ENCODE measurements at places on chromosomes 5 and 9.
A peak's percentile ranks its signal among the peaks of the same experiment; 100 is the strongest.

GRCh38 chr5:177479774-177480173, 6.3 kb upstream of the DBN1 start:
- DNase-seq: no peak

- DNase-seq: no peak
Measured at GRCh38 chr9:115941561-115942315, 211.9 kb upstream of the PAPPA start.

GRCh38 chr9:85521371-85522197, 220.2 kb downstream of the AGTPBP1 start:
- no peak for DNase-seq

DNA sequence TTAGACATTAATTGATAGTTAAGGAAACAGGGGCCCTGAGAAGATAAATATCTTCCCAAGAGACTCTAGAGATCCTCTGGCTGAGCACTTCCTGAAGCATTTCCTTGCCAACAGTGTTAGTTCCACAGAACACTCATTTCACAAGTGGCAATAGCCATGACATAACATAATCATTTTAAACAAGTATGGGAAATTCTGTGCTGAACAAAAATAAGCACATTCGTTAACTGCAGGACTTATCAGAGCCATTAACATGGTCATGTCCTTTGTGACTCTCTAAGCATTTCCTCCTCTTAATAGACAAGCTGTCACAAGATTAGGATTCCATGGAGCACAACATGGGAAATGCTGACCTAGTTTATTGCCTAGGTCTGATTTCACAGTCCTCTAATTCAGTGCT, 184.9 kb downstream of the SNX18 start:
- DNase-seq: no peak

GRCh38 chr5:150376799-150377771, 19.6 kb downstream of the TCOF1 start:
- no peak for DNase-seq

DNA sequence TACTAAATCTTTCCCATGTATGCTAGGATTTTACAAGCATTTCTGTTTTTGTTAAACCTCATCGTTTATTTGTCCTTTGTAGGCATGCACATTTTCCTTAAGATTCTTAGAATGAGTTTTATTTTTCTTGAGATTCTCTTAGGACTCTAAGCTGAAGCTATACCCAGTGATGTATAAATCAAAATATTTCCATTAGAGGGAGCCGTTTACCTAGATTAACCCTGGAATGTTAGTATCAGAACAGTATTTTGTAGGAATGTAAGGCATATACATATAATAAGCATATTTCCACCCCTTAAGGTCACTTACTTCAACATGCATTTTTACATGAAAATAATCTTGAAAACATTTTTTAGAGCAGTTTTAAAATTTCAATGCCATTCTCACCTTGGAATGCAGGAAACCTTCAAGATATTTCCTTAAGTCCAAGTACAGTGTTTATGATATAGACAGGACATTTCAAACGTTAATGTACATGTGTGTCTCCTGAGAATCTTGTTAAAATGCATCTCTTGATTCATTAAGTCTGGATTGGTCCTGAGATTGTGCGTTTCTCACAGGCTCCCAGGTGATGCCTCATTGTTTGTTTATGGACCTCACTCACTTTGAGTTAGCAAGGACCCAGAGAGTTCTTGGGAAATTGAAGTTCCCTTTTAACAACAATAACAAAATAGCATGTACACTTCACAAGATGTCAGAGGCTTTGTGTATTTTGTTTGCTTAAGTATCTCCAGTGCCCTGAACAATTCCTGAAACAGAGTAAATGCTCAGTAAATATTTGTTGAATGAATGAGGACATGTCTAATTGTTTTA, 34.9 kb upstream of the FCHO2 start:
- no peak for DNase-seq

DNA sequence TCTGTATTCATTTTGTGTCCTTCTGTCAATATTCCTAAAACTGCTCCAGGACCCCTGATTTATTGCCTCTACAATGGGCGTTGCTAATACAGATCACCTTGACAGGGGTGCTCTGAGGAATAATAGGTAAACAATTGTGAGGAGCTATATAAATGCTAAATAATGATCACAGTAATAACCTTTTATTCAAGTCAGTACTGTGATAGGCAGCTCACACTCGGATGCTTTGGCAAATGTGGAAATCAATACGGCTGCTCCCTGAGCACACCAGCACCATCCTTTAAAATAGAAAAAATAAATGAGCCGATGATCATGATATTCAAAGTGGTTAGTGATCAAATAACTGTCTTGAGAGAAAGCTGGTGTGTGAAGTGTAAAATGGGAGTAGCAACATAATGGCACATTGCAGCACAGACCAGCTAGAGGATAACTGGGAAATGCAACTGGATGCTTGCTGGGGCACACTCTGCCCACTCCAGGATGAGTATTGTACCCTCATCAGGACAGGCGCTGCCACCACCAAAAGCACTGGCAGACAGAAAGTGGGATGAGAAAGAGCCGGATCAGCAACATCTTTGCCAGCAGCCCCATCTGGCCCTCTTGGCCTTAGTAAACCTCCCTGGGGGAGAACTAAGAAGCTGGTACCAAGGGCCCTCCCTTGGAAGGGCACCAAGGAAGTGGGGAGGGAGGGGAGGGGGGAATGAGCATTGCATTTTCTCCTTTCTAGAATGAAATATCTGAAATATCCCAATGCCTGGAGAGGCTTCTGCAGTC, 69.4 kb upstream of the SPATA31D4 start:
- no peak for DNase-seq

- DNase-seq: no peak
Measured at GRCh38 chr9:133958756-133959155, 33.4 kb downstream of the VAV2 start.

- DNase-seq: no peak
Measured at GRCh38 chr5:73061593-73061992, 58.8 kb upstream of the TMEM171 start.

DNA sequence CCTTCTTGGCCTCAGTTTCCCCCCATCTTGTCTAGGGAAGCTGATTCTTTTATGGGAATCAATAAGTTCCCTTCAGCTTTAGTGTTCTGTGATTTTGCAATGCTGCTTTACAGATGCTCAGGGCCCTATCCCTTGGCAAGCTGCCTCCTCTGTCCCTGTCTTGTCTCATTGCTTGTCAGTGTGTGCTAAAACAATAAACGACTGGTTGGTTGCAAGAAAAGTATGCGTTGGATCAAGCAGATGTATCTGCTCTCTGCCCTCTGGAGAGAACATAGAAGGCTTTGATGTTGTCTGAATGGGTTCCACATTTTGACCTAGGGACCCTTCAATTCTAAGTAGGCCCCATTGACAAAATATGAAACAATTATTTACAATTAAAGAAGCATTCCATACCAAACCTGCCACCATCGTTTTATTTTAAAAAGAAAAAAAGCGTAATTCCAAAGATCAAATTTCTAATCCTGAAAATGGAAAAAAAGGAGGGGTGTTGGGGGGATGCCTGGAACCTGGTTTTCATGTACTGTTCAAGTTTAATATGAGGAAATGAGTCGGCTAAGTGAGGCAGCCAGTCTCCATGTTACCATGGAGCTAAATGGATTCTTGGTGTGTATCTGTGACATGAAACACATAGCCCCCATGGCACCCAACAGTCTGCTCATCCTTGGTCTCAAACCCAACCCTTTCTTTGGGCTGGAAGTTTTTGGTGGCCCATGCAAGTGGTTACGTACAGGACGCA, 31.2 kb upstream of the TARS1 start:
- no peak for DNase-seq

- peak; percentile 51 for DNase-seq
Measured at GRCh38 chr9:137176302-137177182, 4.7 kb upstream of the TMEM210 start.

- no peak for DNase-seq
Measured at GRCh38 chr9:87615136-87615535, 110.8 kb upstream of the CTSL start.

- DNase-seq: no peak
Measured at GRCh38 chr5:73370095-73370494, 78.5 kb downstream of the FOXD1 start.

GRCh38 chr9:97984188-97985057, 1.3 kb downstream of the ANP32B start:
- DNase-seq: peak; percentile 69

DNA sequence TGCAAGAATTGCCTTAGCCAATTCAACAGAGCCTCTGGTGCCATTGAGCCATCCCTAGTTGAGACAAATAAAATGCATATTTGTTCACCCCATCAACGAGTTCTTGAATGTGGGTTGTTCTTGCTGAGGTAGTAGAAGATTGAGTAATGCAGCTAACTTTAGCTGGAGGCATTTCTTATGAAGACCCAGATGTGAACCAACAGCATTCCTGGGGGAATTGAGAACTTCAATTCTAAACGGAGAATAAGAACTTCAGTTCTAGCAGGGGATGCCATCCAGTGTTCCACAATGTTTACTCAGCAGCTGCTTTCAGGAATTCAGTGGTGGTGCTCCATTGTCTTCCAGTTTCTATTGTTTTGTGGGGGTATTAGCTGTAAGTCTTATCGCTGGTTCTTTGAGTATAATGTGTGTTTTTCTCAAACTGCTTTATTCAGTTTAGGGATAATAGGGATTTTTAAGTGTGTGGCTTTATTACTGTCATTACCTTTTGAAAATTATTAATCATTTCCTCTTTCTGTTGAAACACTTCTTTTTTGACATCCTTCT, 1968.2 kb upstream of the NUDT12 start:
- DNase-seq: no peak

GRCh38 chr5:1150866-1151265, 39.0 kb upstream of the SLC12A7 start:
- no peak for DNase-seq

DNA sequence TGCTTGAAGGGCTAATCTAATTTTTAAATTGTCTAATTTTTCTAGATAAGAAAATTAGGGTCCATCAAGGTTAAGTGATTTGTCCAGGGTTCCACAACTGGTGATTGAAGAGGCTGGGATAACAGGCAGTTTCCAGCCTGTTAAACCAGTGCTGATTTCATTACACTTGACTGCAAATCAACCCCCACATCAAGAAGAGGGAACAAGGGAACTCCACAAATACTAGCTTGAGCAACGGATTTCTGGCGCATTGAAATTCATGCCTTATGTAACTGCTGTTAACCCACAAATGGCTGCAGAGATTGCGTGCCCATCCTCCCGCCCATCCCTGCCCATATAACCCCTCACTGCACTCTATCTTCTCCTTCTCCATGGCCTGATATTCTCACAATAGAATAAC, 10.0 kb downstream of the PLPPR1 start:
- no peak for DNase-seq

GRCh38 chr5:66892716-66893115, 296.5 kb downstream of the MAST4 start:
- DNase-seq: no peak

DNA sequence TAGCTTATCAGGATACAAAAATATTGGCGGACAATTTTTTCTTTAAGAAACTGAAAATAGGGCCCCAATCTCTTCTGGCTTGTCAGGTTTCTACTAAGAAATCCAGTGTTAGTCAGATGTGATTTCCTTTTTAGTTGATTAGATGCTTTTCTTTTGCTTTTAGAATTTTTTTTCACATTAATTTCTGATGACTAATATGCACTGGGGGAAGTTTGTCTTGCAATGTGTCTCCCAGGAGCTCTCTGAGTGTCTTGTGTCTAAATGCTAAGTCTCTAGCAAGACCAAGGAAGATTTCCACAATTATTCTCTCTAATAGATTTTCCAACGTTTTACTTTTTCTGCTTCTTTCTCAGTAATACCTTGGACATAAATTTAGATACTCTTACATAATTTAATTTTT, 559.8 kb upstream of the TYRP1 start:
- DNase-seq: no peak

- no peak for DNase-seq
Measured at GRCh38 chr5:34743878-34744277, 87.8 kb downstream of the RAI14 start.

- peak; percentile 3 for DNase-seq
Measured at GRCh38 chr5:64767959-64768357, 533 bp downstream of the SREK1IP1 start.

GRCh38 chr5:30594331-30594730, 599.2 kb upstream of the CDH6 start:
- DNase-seq: no peak

DNA sequence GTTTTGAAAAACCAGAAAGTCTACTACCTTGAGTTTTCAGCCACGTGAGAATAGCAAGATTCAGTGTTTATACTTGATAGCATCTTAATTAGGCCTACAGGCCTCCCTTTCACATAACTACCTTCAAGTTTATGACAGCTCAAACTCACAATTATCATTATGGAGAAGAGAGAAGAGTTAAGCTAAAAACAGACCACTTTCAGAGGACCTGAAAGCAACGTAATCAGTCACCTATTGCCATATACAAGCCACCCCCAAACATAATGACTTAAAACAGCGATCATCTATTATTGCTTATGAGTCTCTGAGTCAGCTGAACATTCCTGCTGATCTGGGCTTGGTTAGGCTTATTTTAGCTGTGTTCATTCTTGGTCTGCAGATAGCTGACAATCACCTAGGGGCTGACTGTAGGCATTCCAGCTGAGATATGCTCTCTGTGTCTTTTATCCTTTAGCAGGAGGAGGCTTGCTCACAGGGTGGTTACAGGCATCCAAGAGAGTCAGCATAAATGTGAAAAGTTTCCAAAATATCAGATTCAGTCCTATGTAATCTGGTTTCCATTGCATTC, 130.9 kb downstream of the COX7C start:
- DNase-seq: no peak

DNA sequence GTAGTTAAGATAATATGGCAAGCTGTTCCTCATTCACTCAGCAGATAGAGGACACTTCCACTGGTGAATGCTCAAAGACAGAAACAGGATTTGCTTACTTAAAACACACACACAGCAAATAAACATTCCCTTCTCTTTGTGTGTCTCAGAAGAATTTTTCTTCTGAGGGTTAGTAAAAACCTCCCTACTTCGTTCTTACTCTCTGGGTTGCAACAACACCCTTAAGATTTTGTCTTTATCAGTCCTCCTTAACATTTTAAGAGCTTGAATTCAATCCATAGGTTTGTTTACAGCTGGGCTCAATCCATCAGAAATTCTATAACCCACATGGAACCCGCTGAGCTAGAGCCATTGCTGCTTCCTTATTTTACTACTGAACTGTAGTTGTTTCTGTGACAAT, 237.4 kb upstream of the PIK3R1 start:
- no peak for DNase-seq

- DNase-seq: no peak
Measured at GRCh38 chr9:27022920-27023319, 17.4 kb upstream of the LRRC19 start.

- no peak for DNase-seq
Measured at GRCh38 chr5:113381791-113382190, 53.0 kb downstream of the TSSK1B start.

DNA sequence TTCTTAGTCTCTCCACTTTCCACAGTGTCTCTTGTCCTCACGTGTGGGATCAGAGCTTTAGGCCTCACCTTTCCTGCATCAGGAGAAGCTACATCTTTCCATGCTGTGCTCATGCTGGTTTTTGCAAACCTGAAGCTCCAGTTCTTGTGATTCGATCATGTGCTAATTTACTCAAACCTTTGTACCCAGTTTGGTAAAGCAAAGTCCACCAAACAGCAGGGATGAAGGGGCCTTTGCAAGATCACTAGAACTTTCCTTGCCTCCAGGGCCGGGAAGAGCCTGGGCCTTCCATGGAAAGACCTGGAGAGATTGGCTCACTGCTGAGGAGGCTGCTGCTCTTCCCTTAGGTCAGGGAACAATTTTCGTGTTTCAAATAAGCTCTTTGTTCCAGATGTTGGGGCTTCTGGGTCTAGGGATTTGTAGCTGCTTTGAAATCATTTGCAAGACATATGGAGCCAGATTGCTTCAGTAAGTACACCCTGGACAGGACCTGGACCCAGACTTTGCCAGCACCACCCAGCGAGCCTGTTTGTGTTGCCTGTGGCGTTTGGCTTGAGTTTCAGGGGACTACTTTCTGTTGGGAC, 18.7 kb upstream of the SPATA31E1 start:
- no peak for DNase-seq

GRCh38 chr5:99019254-99019653, 90.4 kb upstream of the CHD1 start:
- no peak for DNase-seq
